Activated naive CD4-positive, alpha-beta T cell (primary cell): ENCODE measurements at places on chromosomes 16 and 17.

- no peak for DNase-seq
Observed at GRCh38 chr17:42676424-42677011, at the start of gene PLEKHH3. PLEKHH3 (minus strand) TSS chr17:42676994; CDS start chr17:42676563, 431 bp downstream.

GRCh38 chr17:29559640-29560039, 7.2 kb downstream of the ABHD15 start:
- DNase-seq, result no peak

DNA sequence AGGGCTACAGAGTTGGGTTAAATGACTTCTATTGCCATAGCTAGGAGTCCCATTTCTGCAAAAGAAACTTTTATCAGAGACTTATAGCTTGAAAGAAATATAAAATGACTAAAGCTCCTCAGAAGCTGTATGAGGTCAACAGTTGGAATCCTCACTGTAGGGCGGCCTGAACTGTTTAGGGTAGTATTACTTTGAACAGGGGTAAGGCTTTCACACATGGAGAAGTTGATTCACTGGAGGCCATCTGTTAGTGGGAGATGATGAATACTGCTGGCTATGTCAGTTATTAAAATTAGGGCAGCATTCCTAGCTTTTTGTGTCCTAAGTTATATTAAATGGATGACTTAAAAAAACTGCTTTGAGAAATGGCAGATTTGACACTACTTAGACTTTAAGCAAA, 6.0 kb downstream of the TTC19 start:
- no peak for DNase-seq

DNA sequence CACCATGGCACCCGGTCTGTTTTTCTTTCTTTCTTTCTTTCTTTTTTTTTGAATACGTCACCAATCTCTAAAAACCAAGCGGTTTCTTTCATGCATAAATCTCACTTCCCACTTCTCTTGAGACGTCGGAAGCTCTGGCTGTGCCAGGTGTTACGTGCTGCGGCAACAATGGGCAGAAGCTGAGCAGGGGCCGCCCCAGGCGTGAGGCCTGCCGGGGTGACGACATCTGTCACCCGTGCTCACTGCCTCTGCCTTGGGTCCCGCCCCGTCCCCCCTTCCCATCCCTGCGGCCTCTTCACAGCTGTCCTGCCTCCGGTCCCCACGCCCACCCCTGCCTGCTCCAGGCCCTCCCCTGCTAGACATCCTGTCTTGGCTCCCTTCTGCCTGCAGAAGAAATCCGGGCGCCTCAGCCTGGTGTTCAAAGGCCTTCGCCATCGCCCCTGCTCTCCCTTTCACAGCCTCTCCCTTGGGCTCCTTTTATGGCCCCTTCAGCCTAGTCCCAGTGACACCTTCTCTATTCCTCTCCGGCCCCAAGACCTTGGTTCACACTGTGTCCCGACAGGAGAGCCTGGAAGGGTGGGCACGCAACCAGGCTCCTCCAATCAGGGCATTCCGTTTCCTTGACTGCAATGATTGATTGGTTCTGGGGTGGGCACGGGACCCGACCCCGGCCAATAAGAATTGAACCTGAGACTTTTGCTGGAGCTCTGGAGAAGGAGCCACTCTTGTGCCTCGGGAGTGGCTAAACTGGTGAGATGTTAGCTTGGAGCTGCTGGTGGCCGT, 4.8 kb downstream of the P2RX1 start:
- peak; percentile 51 for DNase-seq

- DNase-seq, result no peak
Observed at GRCh38 chr17:9729034-9729650, 62.2 kb downstream of the DHRS7C start.

GRCh38 chr17:49715717-49716279, 8.0 kb upstream of the SLC35B1 start:
- no peak for DNase-seq

DNA sequence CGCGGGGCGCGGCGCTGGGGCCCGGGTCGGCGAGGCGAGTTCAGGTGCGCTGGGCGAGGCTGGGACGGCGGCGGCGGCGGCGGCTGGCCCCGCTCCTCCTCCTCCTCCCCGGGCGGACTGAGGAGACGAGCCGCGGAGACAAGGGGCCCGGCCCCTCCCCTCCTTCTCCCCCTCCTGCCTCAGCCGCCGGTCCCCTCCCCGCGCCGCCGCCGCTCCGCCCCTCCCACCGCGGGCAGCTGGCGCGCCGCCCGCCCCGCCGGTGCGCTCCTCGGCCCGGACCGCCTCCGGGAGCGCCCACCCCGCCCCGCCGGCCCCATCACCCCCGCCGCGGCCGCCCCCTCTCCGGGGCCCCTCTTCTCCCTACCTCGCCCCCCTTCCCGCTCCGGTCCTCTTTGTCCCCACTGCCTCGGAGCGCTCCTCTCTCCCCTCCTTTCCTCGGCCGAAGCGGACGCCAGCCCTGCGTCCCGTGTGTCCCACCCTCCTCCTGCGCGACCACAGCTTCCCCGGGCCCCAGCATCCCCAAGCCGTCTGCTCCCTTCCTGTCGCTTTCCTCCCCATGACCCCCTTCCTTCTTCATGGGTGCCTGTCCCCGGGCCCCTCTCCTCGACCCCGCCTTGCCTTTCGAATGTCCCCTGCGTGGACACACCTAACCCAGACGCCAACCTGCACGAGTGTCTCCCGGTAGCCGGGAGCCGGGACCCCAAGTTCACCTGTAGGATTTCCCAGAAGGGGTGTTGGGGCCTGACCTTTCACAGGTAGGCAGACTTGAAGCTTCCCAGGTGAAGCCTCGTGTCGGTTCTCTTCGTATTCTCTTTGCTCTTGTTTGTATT, at the start of gene TOX3:
Gene TOX3 (minus strand): TSS at position 140 of the 830 bp plus-strand sequence. CDS start 420 bp downstream, outside the sequence.
- DNase-seq, result no peak

DNA sequence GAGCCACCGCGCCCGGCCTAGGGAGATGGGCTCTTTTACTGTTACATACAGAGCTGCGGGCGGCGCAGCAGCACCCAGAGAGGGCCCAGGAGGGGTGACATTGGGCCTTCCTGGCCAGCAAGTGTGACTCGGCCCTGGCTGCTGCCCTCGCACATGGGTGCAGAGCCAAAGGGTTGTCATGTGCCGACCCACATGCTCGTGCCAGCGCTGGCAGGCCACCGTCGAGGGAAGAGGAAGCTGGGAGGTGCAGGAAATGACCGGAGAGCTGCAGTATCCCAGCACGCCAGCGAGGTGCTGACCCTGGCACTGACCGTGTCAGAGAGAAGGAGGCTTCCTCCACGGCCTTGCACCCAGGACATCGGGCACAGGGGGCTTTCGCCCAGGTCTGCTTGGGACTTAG, 8.0 kb downstream of the ENDOV start:
- no peak for DNase-seq

DNA sequence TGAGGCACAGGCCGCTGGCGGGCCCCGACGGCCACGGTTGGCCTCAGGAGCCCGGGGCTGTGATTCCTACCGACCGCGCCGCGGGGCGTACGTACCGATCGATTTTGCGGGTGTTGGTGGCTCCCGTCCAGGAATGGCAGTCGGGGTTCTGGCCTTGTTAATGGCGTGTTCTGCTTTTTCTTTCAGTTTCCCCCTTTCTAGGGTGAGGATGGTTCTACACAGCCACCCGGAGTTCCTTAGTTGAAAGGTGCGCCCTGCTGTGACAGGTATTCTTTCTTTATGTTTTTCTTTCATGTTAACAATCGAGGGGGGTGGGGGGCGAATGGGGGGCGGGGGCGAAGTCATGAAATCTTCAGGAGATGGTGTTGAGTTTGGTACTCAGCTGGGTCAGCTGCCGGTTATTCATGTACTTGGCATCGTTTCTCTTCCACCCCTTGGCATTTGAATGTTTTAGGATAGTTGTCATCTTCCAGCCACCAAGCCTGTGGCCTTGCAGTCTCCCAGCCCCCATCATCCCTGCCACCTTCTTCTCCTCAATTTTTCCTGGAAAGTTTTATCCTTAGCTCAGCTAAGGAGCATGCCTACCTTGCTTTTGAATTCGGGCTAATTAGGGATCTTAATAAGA, 802 bp downstream of the CYLD start:
- DNase-seq, result no peak

DNA sequence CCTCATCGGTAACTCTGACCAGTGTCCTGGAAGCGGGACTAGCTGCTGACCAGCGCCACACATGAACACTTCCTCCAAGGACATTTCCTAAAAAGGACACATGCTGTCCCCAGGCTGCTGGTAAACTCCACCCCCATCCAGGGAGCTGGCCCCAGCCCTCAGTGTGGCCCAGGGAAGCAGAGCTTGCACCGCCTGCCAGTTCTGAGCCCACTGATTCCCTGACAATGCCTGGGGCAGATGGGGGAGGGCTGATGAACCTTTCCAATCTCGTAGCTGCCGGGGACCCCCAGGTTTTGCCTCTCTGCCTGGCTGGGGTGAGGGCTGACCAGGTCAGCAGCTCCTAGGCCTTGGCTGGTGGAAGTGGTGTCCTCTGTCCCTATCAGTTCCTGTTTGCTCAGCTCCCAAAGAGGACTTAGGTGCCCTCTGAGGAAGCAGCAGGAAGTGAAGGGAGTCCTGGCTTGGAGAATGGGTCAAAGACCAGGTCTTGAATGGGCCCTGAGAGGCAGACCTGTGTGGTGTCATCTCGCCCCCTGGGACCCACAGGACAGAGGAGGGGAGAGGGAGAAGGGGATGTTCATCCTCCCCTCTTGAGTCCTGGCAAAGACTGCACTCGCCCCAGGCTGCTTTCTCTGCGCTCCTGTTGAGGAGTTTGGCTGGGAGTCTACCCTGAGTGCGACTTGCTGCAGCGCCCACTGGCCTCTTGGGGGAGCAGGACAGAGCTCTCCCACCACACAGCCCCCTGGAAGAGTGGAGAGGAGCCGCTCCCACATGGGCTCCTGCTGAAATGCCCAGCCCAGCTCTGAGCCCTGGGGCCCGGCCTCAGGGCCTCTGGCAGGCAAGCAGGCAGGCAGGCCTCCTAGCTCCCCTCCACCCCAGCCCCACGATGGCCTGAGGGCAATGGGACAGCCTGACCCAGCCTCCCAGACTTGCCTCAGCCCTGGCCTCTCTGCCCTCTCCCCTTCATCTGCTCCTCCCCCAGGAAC, 16.8 kb downstream of the PDK2 start:
- DNase-seq, result no peak

- no peak for DNase-seq
Observed at GRCh38 chr17:41520821-41521521, 2.3 kb upstream of the KRT15 start.

GRCh38 chr17:39706921-39707337, 7.1 kb downstream of the ERBB2 start:
- no peak for DNase-seq

- DNase-seq, result no peak
Observed at GRCh38 chr17:16973760-16974540, 2.0 kb upstream of the TNFRSF13B start.

DNA sequence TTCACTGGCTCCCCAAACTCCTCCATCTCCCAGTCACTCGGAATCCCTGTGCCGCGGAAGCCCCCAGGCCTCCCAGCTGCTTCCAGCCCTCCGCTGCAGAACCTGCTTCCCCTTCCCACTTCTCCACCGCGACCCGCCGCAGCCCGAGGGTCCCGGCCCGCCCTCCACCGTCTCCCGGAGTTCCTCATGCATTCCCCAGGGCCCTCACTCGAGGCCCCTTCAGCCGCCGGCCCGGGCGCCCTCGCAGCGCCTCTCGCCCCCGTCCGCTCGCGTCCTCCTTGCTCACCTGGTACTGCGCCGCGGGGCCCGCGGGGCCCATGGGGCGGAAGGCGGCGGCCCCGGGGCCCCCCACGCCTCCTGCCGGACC, 329 bp downstream of the SMARCD2 start:
- no peak for DNase-seq

GRCh38 chr17:21124086-21124485, 2.7 kb upstream of the DHRS7B start:
- DNase-seq, result no peak

GRCh38 chr16:2968368-2968737, 795 bp upstream of the PAQR4 start:
- DNase-seq, result no peak

DNA sequence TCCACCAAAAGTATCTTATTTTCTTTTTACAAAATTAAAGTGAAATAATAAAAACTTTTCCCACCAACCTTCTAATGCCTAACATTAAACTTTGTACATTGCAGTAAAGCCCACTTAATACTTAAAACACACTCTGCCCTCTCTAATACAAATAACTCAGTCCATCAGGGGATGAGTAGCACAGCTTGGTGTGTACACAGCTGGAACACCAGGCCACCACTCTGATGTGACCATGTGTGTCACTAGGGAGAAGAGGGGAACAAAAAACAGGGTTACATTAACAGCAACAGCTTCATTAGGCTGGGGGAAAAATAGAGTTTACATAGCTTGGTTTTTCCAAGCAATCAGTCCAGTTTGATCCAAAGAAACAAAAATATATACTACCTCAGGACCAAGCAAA, 295.0 kb downstream of the CEP112 start:
- DNase-seq, result no peak

- no peak for DNase-seq
Observed at GRCh38 chr17:78748730-78749317, 33.2 kb downstream of the CYTH1 start.

GRCh38 chr17:75404731-75405364, 630 bp downstream of the GRB2 start:
- DNase-seq, result peak; percentile 30

- DNase-seq, result no peak
Observed at GRCh38 chr17:66541461-66542128, 239.2 kb downstream of the PRKCA start.

DNA sequence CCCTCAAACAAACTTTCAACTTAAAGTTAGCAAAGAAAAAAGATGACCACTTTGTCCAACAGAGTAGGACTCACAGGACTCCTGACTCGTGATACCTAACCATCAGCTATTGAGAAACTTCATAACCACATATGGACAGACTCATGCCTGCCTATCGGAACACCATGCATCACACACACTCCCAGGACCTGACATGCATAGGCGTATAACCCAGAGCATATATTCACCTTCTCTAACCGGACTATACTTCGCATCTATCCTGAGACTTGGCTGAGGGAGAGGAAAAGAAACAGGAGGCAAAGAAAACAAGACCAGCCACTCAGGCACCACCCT, 2.2 kb downstream of the PIP4K2B start:
- DNase-seq, result no peak

DNA sequence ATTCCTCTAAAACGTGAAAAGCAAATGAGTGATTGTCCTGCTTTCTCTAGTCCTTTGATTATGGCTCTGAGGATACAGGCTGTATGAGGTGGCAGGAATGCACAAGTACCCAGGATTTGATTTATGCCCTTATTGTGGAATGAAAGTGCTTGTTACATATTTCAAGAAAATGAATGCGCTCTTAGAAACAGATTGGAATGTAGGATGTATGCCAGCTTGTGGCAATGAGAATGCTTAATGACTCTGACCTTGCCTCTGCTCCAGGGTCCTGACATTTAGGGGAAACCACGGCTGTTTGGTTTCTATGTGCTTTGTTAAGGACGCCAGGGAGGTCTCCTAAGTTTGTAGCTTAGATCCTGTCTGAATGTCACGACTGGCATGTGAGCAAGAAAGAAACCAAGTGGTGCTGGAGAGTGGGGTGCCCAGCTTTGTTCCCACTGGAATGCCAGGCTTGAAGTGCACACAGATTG, 22.0 kb downstream of the PRCD start:
- no peak for DNase-seq

- peak; percentile 11 for DNase-seq
Observed at GRCh38 chr16:1188432-1189189, 35.7 kb downstream of the CACNA1H start.

GRCh38 chr17:21679256-21680146, 12.8 kb upstream of the KCNJ18 start:
- no peak for DNase-seq

GRCh38 chr16:54411544-54411943, 125.0 kb upstream of the IRX3 start:
- no peak for DNase-seq

GRCh38 chr17:6212766-6213165, 142.6 kb downstream of the WSCD1 start:
- no peak for DNase-seq

GRCh38 chr17:3512505-3513171, 36.8 kb downstream of the ASPA start:
- no peak for DNase-seq

GRCh38 chr17:52885882-52886281, 727.4 kb upstream of the CA10 start:
- no peak for DNase-seq
